Immature natural killer cell (primary cell): ENCODE measurements at places on chromosomes 5 and 9.
A peak's percentile ranks its signal among the peaks of the same experiment; 100 is the strongest.

DNA sequence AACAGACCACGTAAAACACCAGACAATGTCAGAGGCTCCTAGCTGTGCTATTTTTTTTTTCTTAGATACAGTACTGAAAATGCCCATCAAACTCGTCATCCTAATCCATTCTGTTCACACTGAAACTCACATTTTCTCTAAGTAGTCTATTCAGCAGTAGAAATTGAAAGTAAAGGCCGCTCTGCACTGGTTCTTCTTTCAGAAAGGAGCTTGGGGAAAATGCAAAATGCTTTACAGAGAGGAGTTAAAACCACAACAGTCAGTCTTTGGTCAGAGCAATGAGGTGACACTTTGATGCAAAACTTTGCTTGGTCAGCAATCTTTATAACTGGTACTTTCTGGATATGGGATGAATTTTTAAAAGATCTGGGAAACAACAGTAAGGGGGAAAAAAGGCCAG is 43.8 kb upstream of the SUSD1 start:
- peak; percentile 47 for DNase-seq

- no peak for DNase-seq
Measured at GRCh38 chr5:886716-887325, 5.8 kb downstream of the BRD9 start.

GRCh38 chr5:88842784-88843183 is 40.2 kb downstream of the MEF2C start:
- DNase-seq, result no peak

DNA sequence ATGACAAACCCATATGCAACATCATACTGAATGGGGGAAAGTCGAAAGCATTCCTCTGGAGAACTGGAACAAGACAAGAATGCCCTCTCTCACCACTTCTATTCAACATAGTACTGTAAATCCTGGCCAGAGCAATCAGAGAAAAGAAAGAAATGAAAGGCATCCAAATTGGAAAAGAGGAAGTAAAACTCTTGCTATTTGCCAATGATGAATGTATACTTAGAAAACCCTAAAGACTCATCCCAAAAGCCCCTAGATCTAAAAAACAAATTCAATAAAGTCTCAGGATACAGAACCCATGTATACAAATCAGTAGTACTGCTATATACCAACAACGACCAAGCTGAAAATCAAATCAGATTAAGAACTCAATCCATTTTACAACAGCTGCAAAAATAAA is 66.9 kb downstream of the SPATA31C2 start:
- no peak for DNase-seq
